Epithelial cell of prostate (primary cell): ENCODE measurements at places on chromosomes 11 and 22.
A peak's percentile ranks its signal among the peaks of the same experiment; 100 is the strongest.

GRCh38 chr11:83219095-83219494 is 25.6 kb downstream of the ANKRD42 start:
- no peak for DNase-seq

DNA sequence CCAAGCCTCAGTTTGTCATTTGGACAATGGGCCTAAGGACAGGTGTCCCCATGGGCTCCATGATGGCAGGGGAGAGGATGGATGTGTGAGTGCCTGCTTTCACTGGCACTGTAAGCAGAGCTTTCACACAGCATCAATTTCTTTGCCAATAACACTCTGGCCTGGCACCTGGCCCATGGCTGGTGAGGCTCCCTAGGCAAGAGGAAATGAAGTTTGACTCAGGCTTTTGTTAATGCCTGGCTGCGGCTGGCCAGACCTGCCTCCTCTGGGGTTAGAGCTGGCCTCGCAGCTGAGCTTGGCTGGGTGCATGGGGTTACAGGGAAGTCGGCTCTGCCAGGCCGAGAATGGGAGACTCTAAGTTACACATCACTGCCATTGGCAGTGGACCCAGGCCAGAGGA is 30.0 kb upstream of the SEZ6L start:
- no peak for DNase-seq

DNA sequence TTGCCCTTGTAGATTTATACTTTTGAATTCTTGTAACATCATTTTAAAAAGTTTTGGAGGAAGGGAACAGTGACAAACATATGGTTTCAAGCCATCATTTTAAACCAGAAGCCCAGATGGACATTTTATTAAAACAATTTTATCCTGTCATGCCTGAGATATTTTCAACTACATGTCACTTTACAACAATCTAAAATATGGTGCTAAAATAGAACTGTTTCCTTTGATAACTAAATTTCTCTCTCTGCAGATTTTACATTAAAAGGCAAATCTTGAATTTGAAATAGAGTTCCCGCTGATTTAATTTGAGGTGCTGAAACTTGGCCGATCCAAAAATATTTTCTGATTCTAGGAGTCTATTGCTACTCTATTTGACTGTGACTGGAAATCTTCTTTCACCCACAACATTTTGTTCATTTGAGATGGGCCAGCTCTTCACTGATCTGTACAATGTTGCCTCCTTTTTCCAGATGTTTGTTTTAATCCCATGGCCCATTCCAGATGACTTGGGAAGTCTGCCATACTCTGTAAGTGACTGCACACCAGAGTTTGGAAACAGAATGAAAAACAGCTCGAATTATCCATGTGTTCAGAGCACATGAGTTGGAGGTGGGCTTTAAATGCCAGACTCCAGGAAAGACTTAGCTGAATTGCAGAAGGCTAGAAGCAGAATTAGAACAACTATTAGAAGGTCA is 402.5 kb downstream of the TMEM135 start:
- no peak for DNase-seq

- DNase-seq, result no peak
Observed at GRCh38 chr11:108597736-108598355, 4.3 kb upstream of the EXPH5 start.

DNA sequence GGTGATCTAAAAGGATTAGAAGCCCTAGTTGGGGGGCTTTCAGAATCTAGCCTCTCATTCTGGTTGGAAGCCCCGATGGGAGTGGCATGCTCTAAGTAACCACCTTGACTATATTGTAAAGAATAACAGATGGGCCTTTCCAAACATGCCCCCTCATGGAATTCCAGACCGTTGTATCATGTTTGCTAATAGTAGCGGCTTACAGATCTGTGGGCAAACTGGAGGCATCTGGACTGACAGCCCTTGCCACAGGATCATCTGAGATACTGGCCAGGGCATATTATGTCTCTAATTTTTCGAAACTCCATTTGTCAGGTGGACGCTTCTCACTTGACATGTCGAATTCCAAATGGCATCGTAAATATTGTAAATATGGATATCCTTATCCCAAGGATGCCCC is 10.5 kb downstream of the APIP start:
- no peak for DNase-seq

- DNase-seq, result no peak
Observed at GRCh38 chr11:118896921-118897591, 13.4 kb downstream of the CXCR5 start.

GRCh38 chr11:107696140-107696539 is 15.7 kb downstream of the SLN start:
- DNase-seq, result peak; percentile 12

GRCh38 chr11:130515829-130516553 is 67.5 kb downstream of the ADAMTS15 start:
- DNase-seq, result no peak

GRCh38 chr11:43699870-43700269 is 19.3 kb downstream of the HSD17B12 start:
- no peak for DNase-seq

DNA sequence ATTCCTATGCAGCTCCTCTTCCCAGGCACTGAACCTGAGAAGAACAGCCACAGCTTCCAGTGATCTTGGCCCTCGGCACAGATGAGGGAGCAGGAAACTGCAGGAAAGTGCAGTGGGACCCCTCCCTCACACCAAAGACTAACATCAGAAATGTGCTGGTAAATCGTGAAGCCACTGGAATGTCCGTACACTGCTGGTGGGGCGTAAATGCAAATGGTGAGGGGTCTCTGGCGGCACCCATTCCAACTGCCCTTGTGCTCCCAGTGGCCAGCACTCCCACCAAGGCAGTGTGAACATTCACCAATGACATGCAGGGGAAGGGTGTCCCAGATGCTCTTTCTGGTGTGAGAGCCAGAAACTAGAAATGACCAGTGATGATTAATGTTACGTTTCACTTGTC is 574.0 kb downstream of the BRD1 start:
- DNase-seq, result no peak

DNA sequence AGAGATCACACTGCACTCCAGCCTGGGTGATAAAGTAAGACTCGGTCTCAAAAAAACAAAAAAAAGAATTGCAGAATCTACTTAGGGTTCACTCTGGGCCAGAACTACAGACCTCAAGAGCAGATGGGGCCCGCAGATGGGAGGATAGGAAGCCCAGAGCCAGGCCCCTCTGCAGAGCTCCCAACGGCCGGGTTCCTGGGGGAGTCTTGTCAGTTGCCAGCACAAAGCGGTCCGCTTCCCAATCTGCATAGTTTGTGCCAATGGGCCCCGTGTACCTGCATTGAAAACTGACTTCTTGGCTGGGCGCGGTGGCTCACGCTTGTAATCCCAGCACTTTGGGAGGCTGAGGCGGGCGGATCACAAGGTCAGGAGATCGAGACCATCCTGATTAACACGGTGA is 1.7 kb upstream of the CHID1 start:
- no peak for DNase-seq
